Ascending aorta (tissue), 2 donors: ENCODE measurements at places on chromosomes 5 and 9. TPM values are rescaled to one million over a fixed set of nuclear protein-coding genes. Genes with fewer than 3 reads are reported as not detected.
A peak's percentile ranks its signal among the peaks of the same experiment; 100 is the strongest.

DNA sequence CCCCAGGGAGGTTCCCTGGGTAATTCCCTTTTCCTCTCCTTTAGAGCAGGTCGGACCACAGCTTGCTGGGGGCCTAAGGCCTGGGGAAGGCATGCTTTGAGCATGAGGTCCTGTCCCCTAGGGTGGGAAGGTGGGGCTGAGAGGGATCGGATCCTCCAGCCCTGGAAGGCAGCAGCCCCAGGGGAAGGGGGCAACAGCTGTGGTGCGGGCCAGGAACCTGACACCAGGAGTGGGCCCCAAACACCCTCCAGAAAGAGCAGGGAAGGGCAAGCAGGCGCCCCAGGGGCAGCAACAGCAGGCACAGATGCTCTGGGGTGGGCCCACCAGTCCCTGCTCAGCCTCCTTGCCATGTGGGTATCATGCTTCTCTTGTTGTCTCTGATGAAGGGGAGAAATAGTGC is 3.2 kb upstream of the CORO2A start:
- no peak for DNase-seq

BOD1 gene
- 60.5 TPM for total RNA-seq

DNA sequence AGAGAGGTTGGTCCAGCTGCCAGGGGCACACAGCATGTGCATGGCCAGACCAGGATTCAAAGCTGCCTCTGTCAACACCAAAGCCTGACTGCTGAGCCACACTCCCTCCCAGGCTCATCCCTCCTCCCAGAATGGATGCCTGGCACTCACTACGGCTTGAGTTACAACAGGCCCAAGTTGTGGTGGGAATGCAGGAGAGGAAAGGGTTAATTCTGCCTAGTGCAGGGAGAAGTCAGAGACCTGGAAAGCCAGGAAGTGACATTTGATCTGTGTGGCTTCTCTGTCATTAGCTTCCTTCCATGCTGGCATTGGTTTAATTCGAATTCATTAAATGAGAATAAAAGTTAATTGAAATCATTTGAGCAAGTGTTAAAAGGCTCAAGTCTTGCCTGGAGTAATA is 150.0 kb downstream of the NSG2 start:
- no peak for DNase-seq

DNA sequence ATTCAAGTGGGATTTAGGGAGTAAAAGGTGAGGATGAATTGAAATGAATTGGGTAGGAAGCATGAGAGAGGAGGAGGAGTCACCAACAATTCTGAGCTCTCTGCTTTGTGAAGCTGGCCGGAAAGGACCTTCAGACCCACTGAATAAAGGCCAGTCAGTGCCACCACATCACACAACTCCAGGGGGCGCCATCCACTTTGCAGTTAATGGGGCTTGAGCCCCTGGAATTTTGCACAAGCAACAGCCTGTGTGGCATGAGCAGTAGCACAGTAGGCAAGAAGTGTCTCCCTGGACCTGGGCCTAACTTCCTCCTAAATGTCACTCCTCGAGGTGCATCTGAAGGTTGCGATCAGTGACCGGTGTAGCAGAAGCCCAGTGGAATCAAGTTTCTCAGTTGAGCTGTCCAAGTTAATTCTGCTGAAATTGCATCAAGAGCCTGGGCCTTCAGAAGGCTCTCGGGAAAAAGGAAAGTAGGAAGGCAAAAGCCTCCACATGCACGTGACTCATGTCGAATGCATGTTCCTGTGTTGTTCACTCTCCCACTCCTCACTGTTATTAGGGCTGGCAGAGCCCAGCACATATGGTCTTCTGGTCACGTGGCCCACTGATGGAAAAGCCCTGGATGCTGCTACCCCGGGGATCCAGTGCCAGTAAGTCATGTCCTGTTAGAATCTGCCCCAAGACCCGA is 27.8 kb upstream of the GLIS3 start:
- DNase-seq, result no peak

GRCh38 chr5:159170021-159170420 is 39.3 kb downstream of the RNF145 start:
- DNase-seq, result no peak

DNA sequence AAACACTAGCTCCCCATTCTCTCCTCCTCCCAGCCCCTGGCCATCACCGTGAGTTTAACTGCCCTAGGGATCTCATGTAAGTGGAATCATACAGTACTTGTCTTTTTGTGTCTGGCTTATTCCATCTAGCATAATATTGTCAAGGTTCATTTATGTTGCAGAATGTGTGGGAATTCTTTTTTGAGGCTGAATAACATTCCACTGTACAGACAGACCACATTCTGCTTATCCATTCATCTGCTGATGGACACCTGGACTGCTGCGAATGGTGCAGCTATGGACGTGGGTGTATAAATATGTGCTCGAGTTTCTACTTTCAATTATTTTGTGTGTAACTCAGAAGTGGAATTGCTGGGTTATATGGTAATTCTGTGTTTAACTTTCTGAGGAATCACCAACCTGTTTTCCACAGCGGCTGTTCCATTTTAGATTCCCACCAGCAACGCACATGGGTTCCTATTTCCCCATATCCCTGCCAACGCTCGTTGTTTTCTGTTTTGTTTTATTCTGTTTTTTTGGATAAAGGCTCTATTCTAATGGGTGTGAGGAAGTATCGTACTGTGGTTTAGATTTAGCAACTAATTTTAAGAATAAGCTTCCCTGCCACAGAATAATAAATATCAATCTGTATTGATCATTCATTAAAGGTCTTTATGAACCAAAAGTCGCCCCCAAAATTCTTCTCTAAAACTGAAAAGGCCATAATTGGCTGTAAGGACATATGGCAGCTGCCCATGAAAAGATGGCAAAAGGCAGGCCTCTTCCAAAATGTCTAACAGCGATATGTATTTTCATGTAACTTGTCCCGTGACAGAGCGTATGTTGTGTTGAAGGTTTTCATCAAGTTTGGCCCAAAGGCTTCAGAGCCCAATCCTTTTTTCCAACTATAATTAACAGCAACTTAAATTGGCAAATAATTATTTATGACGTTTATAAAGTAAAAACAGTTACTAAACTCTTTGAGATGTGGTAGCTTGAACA is 70.3 kb downstream of the DAP start:
- no peak for DNase-seq

- DNase-seq, result no peak
Measured at GRCh38 chr9:19665146-19665863, 123.5 kb downstream of the SLC24A2 start.

DNA sequence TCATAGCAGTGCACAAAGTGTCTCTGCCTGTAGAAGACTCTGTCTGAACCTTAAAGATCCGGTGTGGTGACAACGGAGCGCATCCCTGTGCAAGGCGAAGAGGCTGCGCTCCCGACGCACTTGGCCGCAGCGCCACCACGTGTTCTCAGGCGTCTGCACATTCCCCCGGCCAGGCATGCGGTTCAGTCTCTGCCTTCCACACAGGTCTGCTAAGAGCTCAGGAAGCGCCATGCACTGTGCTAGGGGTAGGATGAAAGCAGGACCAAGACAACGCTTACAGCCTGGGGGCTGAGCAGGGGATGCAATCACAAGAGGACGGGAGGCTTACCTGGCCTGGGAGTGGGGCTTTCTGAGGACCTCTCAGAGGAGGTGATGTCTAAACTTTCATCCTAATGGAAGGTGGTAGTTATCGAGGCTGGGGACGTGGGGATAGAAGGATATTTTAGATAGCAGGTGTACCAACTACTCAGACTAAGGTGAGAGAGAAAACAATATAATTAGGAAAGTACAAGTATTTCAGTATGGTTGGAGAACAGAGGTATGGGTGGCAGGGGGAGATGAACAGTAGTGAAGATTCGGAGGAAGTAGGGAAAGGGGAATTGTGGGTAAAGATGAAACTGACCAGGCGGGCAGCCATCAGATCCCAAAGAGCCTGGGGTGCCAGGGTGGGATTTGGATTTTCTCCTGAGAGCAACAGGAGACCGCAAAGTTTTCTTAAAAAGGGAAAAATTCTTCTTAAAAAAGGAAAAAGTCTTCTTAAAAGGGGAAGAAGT is 13.3 kb downstream of the CAPSL start:
- peak; percentile 67 for DNase-seq

GRCh38 chr9:135821116-135821515 is 86.2 kb downstream of the CAMSAP1 start:
- no peak for DNase-seq

- no peak for DNase-seq
Measured at GRCh38 chr5:89449392-89450148, 566.6 kb upstream of the MEF2C start.

TARS1 gene
- 60.5 TPM for total RNA-seq

GRCh38 chr5:97494465-97494864 is 311.4 kb upstream of the RIOK2 start:
- no peak for DNase-seq

DNA sequence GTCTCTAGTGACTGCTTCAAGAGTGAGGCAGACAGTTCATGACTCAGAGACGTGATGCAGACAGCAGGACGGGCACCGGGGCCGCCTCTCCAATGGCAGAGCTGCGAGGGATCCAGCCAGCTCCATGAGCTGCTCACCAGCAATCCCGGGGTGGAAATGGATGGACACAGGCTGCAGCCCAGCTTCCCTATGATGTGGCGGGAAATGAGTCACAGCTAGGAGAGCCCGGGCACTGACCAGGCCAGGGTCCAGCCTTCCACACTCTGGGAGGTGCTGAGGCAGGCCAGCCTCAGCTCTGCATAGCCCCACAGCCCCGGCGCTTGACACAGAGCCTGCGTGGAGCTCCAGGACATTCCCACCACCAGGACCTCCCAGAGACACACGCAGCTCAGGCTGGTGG is 244.8 kb upstream of the IRX2 start:
- no peak for DNase-seq

CHMP5 gene
- 47.5 TPM for total RNA-seq

GRCh38 chr5:162068412-162068811 is 839 bp downstream of the GABRG2 start:
- no peak for DNase-seq

DNA sequence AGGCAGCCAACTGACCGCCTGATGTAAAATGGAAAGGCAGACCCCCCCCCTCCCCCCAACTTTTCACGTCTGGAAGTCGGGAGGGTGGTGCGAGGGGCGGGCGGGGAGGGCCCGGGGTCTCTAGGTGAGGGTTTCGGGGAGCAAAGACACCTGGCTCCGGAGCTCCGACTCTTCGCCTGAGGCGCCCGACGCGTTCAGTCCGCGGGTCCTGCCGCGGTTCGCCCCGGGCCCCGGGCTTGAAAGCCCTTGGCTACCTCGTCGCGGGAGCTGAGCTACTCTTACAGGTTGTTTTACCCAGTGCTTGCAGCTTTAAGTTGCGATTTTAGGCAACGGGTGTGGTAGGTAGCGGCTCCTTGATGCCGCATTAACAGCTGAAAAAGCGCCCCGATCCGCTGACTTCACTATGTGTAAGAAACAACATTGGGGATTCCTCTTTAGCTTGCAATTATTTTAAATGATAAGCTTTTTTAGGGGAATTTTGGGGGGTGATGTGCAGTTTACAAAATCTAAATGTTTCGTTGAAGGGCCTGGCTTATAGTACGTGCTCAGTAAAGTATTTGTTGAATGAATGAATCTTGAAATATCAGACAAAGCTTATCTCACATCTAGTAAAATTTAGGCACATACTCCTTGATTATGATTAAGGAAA is 722 bp downstream of the CDC42SE2 start:
- no peak for DNase-seq

DNA sequence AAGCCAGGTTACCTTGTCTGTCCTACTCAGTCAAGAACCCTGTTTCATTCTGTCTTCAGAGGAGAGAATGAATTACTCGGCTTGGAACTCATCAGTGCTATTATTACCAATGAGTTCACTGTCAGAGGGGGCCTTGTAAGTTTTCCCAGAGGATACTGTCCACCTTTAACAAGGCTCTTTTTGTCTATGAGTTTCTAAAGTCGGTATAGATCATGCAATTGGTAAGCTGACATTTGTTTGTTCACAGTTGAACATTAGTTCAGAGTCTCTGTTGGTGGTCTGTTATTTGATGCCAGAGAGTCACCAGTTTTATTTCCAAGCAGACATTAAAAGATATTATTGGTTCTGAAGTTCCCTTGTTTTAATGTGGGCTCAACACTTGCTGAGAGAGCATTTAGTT is 58.1 kb upstream of the DHFR start:
- no peak for DNase-seq

DNA sequence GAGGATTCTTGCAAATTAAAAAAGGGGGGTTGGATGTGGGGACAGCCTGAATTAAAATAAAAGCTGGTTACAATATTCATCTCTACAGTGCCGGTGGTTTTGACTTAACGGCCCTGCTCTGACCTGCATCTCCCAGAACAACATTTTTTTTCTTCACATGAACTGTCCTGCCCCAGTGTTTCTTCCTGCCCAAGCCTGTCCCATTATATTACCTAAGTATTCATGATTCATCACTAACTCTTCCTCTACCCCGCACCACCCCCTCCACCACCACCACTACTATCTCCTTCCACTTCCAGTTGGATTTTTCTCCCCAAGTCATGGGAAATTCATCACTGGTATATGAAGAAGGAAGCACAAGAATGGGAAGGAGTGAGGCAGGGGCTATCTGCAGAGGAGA is 90.1 kb downstream of the ZFAND5 start:
- DNase-seq, result no peak

GRCh38 chr5:620586-621180 is 8.5 kb downstream of the CEP72 start:
- no peak for DNase-seq

GRCh38 chr5:137367951-137368350 is 131.2 kb downstream of the SPOCK1 start:
- no peak for DNase-seq

GRCh38 chr5:14399054-14399692 is 182.4 kb upstream of the OTULINL start:
- DNase-seq, result no peak

DNA sequence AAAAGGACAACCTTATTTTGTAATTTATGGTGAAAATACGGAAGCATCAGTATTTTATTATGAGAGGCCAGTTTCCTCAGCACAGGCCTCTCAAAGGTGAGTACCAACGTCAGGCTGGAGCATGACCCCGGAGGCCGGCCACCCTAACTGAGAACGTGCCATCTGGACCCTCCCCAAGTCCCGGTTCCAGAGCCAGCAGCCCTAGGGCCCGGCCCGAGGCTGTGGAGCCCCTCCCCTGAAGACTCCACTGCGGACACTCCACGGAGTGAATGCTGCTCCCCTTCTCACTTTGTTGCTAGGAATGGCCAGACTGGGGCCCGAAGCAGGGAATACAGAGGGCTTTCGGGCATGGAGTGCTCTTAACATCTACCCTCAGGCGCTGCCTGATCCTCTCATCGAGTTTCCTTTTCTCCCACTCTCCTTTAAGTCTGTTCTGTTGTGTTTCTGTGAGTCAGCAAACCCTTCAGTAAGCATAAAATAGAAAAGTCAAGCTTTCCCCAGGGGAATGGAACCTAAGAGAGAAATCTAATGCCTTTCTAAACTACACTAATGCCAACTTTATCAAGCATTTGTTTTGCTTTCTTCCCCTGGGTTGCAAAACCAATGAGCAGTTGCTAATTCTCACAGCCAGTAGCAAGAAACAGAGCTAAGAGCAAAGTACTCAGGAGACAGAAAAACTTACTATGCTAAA is 4.5 kb downstream of the BRD9 start:
- no peak for DNase-seq

BRD8 gene
- 18.8 TPM for total RNA-seq

- DNase-seq, result no peak
Measured at GRCh38 chr5:11780641-11781345, 123.5 kb downstream of the CTNND2 start.
